ENCODE measurements at places on chromosomes 1 and 21.

DNA sequence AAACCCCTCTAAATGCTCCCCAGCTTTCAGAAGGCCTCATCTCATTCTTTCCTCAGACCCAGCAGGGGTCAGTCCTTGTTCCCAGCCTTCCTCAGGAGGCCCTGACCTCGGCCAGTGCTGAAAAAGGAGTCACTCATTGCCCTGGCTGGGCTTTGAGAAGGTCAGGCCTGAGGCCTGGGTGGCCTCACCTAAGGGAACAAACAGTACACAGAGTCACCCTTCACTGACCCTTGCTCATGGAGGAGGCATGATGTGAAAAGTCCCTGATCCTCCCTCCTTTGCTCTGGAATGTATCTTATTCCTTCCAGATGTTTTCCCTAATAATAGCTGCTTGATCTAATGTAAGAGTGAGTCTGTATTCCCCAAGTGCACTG is 117.7 kb upstream of the SLC44A3 start:
- no peak for DNase-seq

GRCh38 chr21:45870851-45871615 is 110.5 kb upstream of the COL6A1 start:
- DNase-seq, result no peak

- no peak for DNase-seq
Observed at GRCh38 chr21:33273044-33273443, 6.9 kb downstream of the IL10RB start.

DNA sequence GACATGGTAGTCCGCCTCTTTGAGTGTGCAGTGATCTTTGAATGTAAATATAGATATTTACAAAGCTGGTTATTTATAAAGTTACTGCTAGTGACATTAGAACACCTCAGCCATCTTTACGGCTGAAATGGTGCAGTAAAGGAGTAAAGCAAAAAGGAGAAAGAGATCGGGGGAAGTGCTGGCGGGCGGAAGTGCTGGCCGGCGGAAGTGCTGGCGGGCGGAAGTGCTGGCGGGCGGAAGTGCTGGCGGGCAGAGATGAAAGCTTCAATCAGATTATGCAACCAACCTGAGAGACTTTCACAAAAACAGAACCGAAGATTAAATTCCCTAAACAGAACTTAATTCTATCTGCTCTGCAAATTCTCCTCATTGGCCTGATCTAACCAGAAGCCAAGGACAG is 1.4 kb upstream of the OR14A16 start:
- peak; percentile 81 for DNase-seq

- DNase-seq, result no peak
Observed at GRCh38 chr1:11531943-11532342, 53.0 kb downstream of the DISP3 start.

- DNase-seq, result no peak
Observed at GRCh38 chr1:177356674-177357435, 186.1 kb downstream of the BRINP2 start.

DNA sequence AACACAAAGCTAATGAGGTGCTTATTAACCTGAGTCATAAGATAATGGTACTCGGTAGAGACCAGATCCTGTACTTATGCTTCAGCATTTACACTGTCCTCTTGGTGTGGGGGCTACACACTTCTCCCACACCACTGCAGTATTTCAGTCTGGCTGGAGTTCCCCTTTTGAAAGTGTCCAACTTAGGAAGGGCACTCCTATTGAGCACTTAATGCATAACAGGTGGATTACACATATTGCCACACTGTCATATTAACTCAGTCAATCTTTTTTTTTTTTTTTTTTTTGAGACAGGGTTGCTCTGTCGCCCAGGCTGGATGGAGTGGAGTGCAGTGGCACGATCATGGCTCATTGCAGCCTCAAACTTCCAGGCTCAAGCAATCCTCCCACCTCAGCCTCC is 1.5 kb downstream of the GPATCH4 start:
- DNase-seq, result peak; percentile 83

GRCh38 chr1:234649432-234650081 is 39.6 kb upstream of the IRF2BP2 start:
- DNase-seq, result no peak

DNA sequence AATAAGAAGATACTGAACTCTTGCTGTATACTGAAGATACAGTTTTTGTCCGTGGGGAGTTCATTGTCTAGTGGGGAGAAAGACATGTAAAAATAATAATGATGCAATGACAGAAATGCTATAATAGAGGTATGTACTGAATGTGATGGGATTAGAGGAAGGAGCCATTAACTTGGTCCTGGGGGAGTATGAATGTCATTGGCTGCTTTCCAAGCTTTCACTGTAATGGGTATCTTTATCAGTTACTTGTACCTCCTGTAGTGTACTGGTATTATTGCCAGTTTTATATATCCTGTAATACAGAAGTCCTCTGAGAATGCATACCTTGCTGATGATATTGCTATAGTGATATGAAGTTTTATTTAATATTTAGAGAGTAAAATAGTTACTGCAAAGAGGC is 7.4 kb downstream of the BTBD8 start:
- no peak for DNase-seq

DNA sequence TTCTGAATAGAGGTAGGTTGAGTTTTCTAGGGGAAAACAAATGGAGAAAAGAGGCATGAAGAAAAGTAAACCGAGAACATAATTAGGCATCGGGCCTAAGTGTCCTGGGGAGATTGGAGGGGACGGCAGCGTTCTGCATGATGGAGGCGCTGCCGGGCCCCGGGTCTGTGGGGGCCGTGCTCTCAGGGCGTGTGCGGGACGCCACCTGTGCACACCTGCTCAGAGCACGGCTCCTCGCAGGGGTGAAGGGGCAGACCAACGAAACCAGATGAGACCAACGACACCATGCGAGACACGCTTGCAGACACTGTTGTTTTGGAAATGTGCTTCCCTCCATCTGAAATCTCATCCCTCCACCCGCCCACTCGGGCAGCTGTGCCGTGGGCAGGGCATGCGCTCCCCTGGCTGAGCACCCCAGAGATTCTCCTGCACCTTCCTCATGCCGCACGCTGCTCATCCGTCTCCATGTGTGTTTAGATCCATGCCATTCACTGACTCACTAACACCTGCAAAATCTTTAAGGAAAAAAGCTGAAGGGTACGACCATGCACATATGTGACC is 28.2 kb upstream of the TRAPPC10 start:
- no peak for DNase-seq

GRCh38 chr1:116382857-116383483 is 9.9 kb downstream of the ATP1A1 start:
- no peak for DNase-seq

GRCh38 chr1:77562596-77563150 is 119.8 kb downstream of the ZZZ3 start:
- no peak for DNase-seq

GRCh38 chr1:162151900-162152829 is 82.7 kb downstream of the NOS1AP start:
- DNase-seq, result peak; percentile 12

DNA sequence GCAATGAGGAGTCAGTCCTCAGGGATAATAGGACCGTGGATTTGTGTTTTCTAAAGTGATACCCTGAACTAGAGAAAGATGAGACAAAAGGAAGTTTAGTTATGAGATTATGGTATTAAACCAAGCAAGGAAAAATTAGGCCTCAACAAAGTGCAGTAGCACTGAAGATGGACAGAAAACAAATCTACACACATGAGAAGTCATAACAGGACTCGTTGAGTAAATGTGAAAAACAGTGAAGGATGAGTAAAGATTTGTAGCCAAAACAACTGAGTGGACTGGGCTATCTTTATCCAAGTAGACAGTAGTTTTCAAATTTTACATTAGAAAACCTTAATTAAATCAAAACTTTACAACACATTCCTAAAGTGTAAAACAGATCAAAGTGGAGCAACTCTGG is 15.0 kb downstream of the EPRS1 start:
- no peak for DNase-seq

DNA sequence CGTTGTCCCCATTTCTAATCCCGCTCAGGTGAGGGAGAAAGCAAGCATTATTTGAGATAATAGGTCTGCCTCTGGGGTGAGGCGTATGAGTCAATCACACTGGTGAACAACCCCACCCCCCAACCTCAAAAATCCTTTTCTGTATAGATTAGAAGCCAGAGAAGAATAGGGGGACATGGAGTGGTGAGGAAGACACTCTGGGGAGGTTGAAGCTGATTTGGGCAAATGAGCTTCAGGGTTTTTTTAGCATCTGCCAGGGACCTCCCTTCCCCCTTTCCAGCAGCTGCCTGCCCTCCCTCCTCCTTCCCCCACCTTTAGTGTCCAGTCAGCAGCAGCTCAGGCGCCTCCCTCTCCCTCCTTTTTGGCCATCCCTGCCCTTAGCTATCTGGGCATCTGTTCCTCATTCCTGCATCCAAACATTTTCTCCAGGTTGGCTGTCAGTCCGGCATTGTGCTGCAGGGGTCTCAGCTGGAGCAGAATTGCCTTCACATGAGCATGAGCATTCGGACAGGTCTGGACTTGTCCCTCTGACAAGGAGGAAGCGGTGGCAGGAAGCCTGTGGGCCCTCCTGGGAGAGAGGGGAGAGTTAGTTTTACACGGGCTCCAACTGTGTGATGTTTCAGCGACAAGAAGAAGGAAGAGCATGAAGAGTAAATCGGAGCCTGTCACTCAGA is 30.8 kb upstream of the PTGFRN start:
- peak; percentile 97 for DNase-seq

GRCh38 chr1:51574796-51575195 is 42.1 kb upstream of the OSBPL9 start:
- no peak for DNase-seq

GRCh38 chr1:154420961-154421924 is 16.1 kb downstream of the IL6R start:
- DNase-seq, result no peak

- no peak for DNase-seq
Observed at GRCh38 chr1:204171751-204172178, 5.6 kb upstream of the REN start.

GRCh38 chr1:109148987-109149561 is 35.2 kb downstream of the ELAPOR1 start:
- no peak for DNase-seq

GRCh38 chr1:12472798-12473551 is 145.0 kb downstream of the DHRS3 start:
- DNase-seq, result no peak

GRCh38 chr1:6465461-6466005 is 440 bp downstream of the TNFRSF25 start:
- no peak for DNase-seq

GRCh38 chr1:18682375-18682774 is 51.7 kb downstream of the PAX7 start:
- no peak for DNase-seq

GRCh38 chr1:204867666-204868339 is 2.9 kb upstream of the NFASC start:
- DNase-seq, result no peak

GRCh38 chr1:73511038-73511437 is 686.9 kb downstream of the LRRIQ3 start:
- DNase-seq, result no peak

GRCh38 chr21:36156815-36157670 is at the start of gene DOP1B:
Gene DOP1B, plus strand, starts transcription at chr21:36156824. Its CDS starts 7,910 bp downstream, at chr21:36164734.
- DNase-seq, result peak; percentile 54

- DNase-seq, result peak; percentile 38
Observed at GRCh38 chr1:207004931-207005830, 27.4 kb downstream of the C1orf116 start.

GRCh38 chr21:45256912-45257672 is 30.6 kb downstream of the POFUT2 start:
- DNase-seq, result no peak

DNA sequence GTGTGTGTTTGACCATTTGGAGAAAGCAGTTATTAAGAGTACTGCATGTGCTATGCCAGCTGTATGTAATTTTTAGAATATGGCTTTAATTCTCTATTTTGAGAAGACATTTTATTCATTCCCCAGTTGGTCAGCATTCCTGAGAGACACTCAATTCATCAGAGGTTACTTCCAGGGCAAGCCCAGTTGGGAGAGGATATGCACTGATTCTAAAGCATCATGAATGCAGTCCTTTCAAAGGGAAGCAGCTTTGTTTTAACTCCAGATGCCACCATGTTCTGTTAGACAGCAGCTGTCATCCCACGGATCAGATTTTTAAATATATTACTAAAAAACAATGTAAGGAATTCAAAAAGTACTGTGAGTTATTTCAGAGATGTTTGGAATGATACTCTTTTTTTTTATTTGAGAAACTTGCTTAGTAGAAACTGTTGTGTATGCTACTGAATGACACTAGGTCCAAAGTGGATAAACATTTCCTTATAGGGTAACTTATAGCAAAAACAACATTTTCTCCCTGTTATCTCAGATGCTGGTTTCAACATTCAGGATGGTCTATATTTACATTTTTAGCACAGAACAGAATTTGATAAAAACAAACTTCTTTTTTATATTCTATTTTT is 149.5 kb upstream of the B3GALT2 start:
- DNase-seq, result no peak

DNA sequence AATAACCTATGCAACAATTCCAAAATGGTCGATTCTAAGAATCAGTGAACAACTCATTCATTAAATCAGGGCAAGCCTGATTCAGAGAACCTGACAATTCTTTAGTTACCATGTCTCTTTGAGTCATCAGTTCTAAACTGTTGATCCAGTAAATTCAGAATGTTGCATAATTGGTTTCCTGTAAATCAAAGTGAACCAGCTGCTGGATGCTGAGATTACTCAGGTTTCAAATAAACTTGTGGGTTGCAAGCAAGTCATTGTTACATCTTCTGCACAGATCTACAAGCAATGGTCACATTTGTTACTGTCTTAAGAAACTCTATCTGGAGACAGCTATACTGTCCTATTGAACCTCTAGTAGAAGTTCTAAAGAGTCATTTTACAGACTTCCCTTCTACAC is 16.5 kb downstream of the PLA2G2D start:
- no peak for DNase-seq

DNA sequence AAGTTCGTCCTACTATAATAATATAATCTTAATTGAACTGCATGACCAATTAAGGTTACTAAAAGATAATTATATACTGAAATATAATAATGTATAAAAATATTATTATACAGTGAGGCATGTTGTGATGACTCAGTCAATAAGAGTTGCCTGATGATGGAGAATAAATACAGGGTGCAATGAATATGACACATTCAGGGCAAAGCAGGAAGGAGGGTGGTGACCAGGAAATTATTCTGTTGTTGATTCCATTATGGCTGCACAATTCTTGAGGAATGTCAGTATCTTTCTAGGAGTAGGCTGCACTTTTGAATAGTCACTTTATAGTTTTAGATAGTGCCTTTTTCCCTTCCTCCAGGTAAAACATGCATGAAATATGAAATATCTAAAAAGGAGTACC is 46.4 kb upstream of the RGS21 start:
- no peak for DNase-seq
